Hindlimb muscle (tissue), 1 donor: ENCODE measurements at places on chromosomes 1 and 21. TPM values are rescaled to one million over a fixed set of nuclear protein-coding genes. Genes with fewer than 3 reads are reported as not detected.

Gene AKR7A3
- polyA plus RNA-seq = 1.6 TPM

Gene AKR1A1
- polyA plus RNA-seq = 77.2 TPM

Gene FLG
- 1.1 TPM for polyA plus RNA-seq

Gene TTC24
- 0.80 TPM for polyA plus RNA-seq

Gene CELA2A
- 0.84 TPM for polyA plus RNA-seq

Gene ARID4B
- polyA plus RNA-seq = 19.1 TPM

Gene GBP3
- 3.8 TPM for polyA plus RNA-seq

Gene CCDC185
- not detected for polyA plus RNA-seq

Gene OR2L5
- polyA plus RNA-seq = not detected

Gene CA6
- not detected for polyA plus RNA-seq

Gene TMEM82
- polyA plus RNA-seq = not detected

Gene BRDT
- polyA plus RNA-seq = 0.37 TPM

Gene PRRC2C
- polyA plus RNA-seq = 62.1 TPM

Gene DIPK1A
- polyA plus RNA-seq = 7.7 TPM

Gene ADAMTSL4
- polyA plus RNA-seq = 65.4 TPM

Gene PTPN7
- polyA plus RNA-seq = 1.1 TPM

Gene TIAM1
- polyA plus RNA-seq = 11.9 TPM

Gene NBPF6
- polyA plus RNA-seq = not detected

Gene VASH2
- polyA plus RNA-seq = 34.8 TPM

Gene OR2L2
- not detected for polyA plus RNA-seq

Gene FOXD2
- polyA plus RNA-seq = 0.30 TPM

Gene ACTL8
- not detected for polyA plus RNA-seq

Gene VTCN1
- 0.22 TPM for polyA plus RNA-seq

Gene MR1
- 3.3 TPM for polyA plus RNA-seq

Gene ZNF593OS
- 2.3 TPM for polyA plus RNA-seq

Gene KISS1
- 0.28 TPM for polyA plus RNA-seq

Gene KDF1
- not detected for polyA plus RNA-seq

Gene ELF3
- 0.15 TPM for polyA plus RNA-seq

Gene LAD1
- polyA plus RNA-seq = 17.8 TPM

Gene MX1
- 4.7 TPM for polyA plus RNA-seq

Gene CFAP107
- polyA plus RNA-seq = 0.09 TPM

Gene MYBPH
- 534 TPM for polyA plus RNA-seq

Gene CORT
- polyA plus RNA-seq = 2.0 TPM

Gene ZMYM1
- polyA plus RNA-seq = 9.8 TPM

Gene FCRL1
- polyA plus RNA-seq = 0.09 TPM

Gene CASZ1
- 82.9 TPM for polyA plus RNA-seq

Gene KLHDC8A
- 0.59 TPM for polyA plus RNA-seq

Gene SLC22A15
- polyA plus RNA-seq = 0.90 TPM

Gene TENT5C
- polyA plus RNA-seq = 2.2 TPM

Gene HLX
- 17.0 TPM for polyA plus RNA-seq

Gene SPATA1
- 1.8 TPM for polyA plus RNA-seq

Gene NUDT17
- 11.6 TPM for polyA plus RNA-seq

Gene SELE
- 1.3 TPM for polyA plus RNA-seq

Gene C21orf58
- 8.5 TPM for polyA plus RNA-seq
